ENCODE measurements at places on chromosomes 16 and 17. TPM values are rescaled to one million over a fixed set of nuclear protein-coding genes. Genes with fewer than 3 reads are reported as not detected.

Gene GDE1
- total RNA-seq = 66.3 TPM

Gene GFAP
- not detected for total RNA-seq

Gene TAC4
- total RNA-seq = not detected

Gene AANAT
- total RNA-seq = not detected

Gene CD300E
- 0.50 TPM for total RNA-seq

Gene LRRC75A
- total RNA-seq = 0.41 TPM

Gene TNFSF13
- total RNA-seq = 5.0 TPM

Gene TBC1D26
- total RNA-seq = not detected

Gene COPRS
- total RNA-seq = 54.5 TPM

Gene CARD14
- total RNA-seq = not detected

GRCh38 chr17:67186782-67187181 lies 58.2 kb downstream of the HELZ start:
- no peak overlapping the region for H3K27ac ChIP-seq
- H3K27me3 ChIP-seq = no peaks in the 10 kb centered on the region
- no peaks in the 10 kb centered on the region for H3K36me3 ChIP-seq
- no peak for DNase-seq
- no peak overlapping the region for H3K4me3 ChIP-seq

- no peaks in the 10 kb centered on the region for H3K4me1 ChIP-seq
- no peaks in the 10 kb centered on the region for H3K36me3 ChIP-seq
- H3K27me3 ChIP-seq = no peaks in the 10 kb centered on the region
- DNase-seq = no peak
- H3K4me3 ChIP-seq = no peak overlapping the region
Observed at GRCh38 chr17:45868276-45868675, 23.6 kb downstream of the SPPL2C start.

GRCh38 chr17:63425483-63425882 lies 20.6 kb downstream of the CYB561 start:
- no peaks in the 10 kb centered on the region for H3K27me3 ChIP-seq
- H3K4me1 ChIP-seq = no peaks in the 10 kb centered on the region
- H3K27ac ChIP-seq = no peak overlapping the region
- DNase-seq = peak; percentile 68
- no peak overlapping the region for H3K4me3 ChIP-seq
- peaks cover 2% of the 10 kb centered on the region for H3K36me3 ChIP-seq

GRCh38 chr16:1791256-1791942 lies 2.1 kb downstream of the IGFALS start:
- no peaks in the 10 kb centered on the region for H3K27me3 ChIP-seq
- no peaks in the 10 kb centered on the region for H3K36me3 ChIP-seq
- no peak overlapping the region for H3K27ac ChIP-seq
- no peak overlapping the region for H3K4me3 ChIP-seq

- peaks cover 10% of the 10 kb centered on the region for H3K4me1 ChIP-seq
- no peak overlapping the region for H3K4me3 ChIP-seq
- no peak for DNase-seq
- no peak overlapping the region for H3K27ac ChIP-seq
- no peaks in the 10 kb centered on the region for H3K27me3 ChIP-seq
- no peaks in the 10 kb centered on the region for H3K36me3 ChIP-seq
Observed at GRCh38 chr17:27586203-27586721, 44.7 kb upstream of the LGALS9 start.

DNA sequence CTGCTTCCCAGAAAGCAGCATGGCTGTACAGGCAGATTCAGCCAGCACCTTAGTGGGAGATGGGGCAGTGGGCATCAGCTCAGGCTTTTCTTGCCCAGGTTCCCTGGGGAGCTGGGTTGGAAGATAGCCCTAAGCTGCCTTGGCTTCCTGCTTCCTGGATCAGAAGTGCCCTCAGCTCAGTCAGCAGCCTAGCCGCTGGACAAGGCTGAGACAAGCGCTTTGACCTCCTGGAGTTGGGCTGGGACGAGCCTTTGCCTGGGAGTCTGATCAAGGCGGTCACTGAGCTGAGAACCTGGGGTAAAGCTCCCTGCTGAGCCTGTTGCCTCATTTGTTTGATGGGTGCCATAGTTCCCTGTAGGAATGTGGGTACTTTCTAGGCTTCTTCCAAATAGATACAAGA lies 190.0 kb downstream of the RAB11FIP4 start:
- H3K4me3 ChIP-seq = peak overlapping the region; percentile 41
- H3K36me3 ChIP-seq = no peaks in the 10 kb centered on the region
- H3K27me3 ChIP-seq = no peaks in the 10 kb centered on the region
- peaks cover 24% of the 10 kb centered on the region for H3K4me1 ChIP-seq
- H3K27ac ChIP-seq = peak overlapping the region; percentile 67

- peaks cover 27% of the 10 kb centered on the region for H3K4me1 ChIP-seq
- DNase-seq = no peak
- H3K27ac ChIP-seq = no peak overlapping the region
- H3K36me3 ChIP-seq = no peaks in the 10 kb centered on the region
Observed at GRCh38 chr16:53202398-53202797, 147.6 kb downstream of the CHD9 start.

DNA sequence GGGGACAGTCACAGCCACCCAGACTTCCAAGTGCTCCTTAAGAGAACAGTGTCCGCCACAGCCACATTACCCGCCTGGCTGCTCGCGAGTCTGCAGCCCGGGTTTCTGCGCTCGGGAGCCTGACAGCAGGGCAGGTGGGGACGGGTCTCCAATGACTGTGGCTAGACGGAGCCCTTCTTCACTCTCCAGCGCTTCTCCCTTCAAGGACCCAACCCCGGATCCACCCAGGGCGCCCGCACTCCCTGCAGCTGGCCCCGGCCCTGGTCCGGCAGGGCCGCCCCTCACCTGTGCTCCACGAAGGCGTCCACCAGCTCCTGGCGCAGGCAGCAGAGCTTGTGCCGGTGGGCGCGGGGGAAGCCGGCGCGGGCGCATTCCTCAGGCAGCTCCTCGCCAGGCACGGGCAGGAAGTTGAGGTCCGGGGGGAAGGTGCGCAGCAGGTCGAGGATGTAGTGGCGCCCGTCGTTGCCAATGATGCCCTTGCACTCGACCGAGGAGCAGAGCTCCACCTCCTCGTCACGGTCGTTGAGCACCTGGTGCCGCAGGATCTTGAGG lies 13.9 kb downstream of the CLUH start:
- peaks cover 99% of the 10 kb centered on the region for H3K36me3 ChIP-seq
- no peaks in the 10 kb centered on the region for H3K4me1 ChIP-seq
- no peaks in the 10 kb centered on the region for H3K27me3 ChIP-seq
- DNase-seq = no peak
- no peak overlapping the region for H3K27ac ChIP-seq

GRCh38 chr17:40069751-40070708 lies 7.3 kb downstream of the THRA start:
- H3K27ac ChIP-seq = peak overlapping the region; percentile 94
- no peaks in the 10 kb centered on the region for H3K36me3 ChIP-seq
- peak overlapping the region; percentile 63 for H3K4me3 ChIP-seq
- H3K4me1 ChIP-seq = peaks cover 86% of the 10 kb centered on the region
- H3K27me3 ChIP-seq = no peaks in the 10 kb centered on the region

DNA sequence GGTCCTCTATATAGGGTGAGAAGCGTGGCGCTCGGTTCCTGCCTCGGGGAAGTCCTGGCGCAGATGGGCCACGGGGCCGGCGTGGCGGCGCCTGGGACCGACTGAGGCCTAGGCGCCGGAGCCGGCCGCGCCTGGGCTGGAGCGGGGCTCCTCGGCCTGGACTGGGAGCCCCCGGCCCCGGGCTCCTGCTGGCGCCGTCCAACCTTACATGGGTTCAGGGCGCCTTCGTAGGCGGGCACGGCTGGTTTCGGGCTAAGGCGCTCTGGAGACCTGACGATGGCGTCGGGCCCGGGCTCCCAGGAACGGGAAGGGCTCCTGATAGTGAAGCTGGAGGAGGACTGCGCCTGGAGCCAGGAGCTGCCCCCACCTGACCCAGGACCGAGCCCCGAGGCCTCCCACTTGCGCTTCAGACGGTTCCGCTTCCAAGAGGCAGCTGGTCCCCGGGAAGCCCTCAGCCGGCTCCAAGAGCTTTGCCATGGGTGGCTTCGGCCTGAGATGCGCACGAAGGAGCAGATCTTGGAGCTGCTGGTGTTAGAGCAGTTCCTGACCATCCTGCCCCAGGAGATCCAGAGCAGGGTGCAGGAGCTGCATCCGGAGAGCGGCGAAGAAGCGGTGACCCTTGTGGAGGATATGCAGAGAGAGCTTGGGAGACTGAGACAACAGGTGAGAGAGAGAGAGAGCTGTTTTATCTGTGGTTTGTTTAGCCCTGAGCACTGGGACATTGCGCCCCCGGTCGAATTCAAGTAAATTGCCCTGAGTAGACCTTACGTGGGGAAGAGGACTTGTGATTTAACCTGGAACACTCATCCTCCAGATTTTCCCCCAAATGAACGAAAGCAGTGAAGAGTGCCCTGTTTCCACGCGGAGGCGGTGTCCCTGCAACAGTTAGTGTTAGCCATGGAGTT lies 504 bp downstream of the ZNF263 start:
- H3K36me3 ChIP-seq = peaks cover 6% of the 10 kb centered on the region
- peak; percentile 37 for DNase-seq
- H3K27ac ChIP-seq = peak overlapping the region; percentile 100
- peak overlapping the region; percentile 76 for H3K4me3 ChIP-seq
- peaks cover 15% of the 10 kb centered on the region for H3K4me1 ChIP-seq

GRCh38 chr16:48525201-48526057 lies 84.6 kb downstream of the N4BP1 start:
- no peaks in the 10 kb centered on the region for H3K36me3 ChIP-seq
- no peaks in the 10 kb centered on the region for H3K27me3 ChIP-seq
- no peak overlapping the region for H3K4me3 ChIP-seq
- H3K4me1 ChIP-seq = no peaks in the 10 kb centered on the region
- no peak overlapping the region for H3K27ac ChIP-seq

DNA sequence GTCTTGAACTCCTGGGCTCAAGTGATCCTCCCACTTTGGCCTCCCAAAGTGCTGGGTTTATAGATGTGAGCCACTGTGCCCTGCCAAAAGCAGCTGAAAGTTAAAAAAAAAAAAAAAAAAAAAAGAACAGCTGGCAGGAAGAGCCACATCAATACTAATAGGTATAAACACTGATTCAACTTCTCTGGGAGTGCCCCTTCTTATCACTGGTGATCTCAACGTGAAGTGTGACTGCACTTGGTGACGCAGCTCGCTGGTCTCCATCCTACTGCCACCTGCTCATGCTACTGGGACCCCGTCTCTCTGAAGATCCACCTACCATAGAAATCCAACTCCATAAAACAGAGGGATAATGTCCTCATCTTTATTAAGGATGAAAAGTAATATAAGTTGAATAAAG lies 40.8 kb downstream of the RNF157 start:
- H3K36me3 ChIP-seq = no peaks in the 10 kb centered on the region
- no peaks in the 10 kb centered on the region for H3K27me3 ChIP-seq
- no peak for DNase-seq
- peaks cover 50% of the 10 kb centered on the region for H3K4me1 ChIP-seq
- no peak overlapping the region for H3K4me3 ChIP-seq
- H3K27ac ChIP-seq = no peak overlapping the region

DNA sequence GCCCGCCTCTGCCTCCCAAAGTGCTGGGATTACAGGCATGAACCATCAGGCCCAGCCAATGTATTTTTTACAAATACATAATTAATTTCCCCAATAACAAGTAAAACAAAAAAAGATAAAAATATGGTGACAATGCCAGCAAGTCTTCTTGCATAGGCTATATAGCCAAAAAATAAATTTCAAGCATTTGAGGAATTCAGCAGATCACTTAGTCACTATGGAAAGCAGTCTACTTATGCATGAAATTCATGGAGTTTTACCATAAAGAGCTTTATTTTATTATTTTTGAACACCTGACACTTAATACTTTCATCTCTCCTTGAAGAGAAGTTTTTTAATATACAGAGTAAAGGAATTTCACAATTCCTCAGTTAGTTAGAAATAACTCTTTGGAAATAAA lies 56.4 kb downstream of the BRIP1 start:
- H3K27ac ChIP-seq = no peak overlapping the region
- H3K4me1 ChIP-seq = peaks cover 6% of the 10 kb centered on the region
- no peak overlapping the region for H3K4me3 ChIP-seq
- no peaks in the 10 kb centered on the region for H3K36me3 ChIP-seq

- no peak for DNase-seq
- H3K27ac ChIP-seq = no peak overlapping the region
- H3K4me1 ChIP-seq = peaks cover 55% of the 10 kb centered on the region
- H3K36me3 ChIP-seq = no peaks in the 10 kb centered on the region
- no peaks in the 10 kb centered on the region for H3K27me3 ChIP-seq
- H3K4me3 ChIP-seq = no peak overlapping the region
Observed at GRCh38 chr16:14098081-14098480, 27.0 kb downstream of the MRTFB start.

GRCh38 chr17:56792267-56792666 lies 41.5 kb downstream of the C17orf67 start:
- no peaks in the 10 kb centered on the region for H3K4me1 ChIP-seq
- DNase-seq = no peak
- no peaks in the 10 kb centered on the region for H3K27me3 ChIP-seq
- H3K4me3 ChIP-seq = no peak overlapping the region
- no peaks in the 10 kb centered on the region for H3K36me3 ChIP-seq

- H3K27me3 ChIP-seq = no peaks in the 10 kb centered on the region
- H3K36me3 ChIP-seq = no peaks in the 10 kb centered on the region
- no peak for DNase-seq
- peak overlapping the region; percentile 77 for H3K4me3 ChIP-seq
Observed at GRCh38 chr16:18800293-18800692, 1.1 kb downstream of the ARL6IP1 start.

DNA sequence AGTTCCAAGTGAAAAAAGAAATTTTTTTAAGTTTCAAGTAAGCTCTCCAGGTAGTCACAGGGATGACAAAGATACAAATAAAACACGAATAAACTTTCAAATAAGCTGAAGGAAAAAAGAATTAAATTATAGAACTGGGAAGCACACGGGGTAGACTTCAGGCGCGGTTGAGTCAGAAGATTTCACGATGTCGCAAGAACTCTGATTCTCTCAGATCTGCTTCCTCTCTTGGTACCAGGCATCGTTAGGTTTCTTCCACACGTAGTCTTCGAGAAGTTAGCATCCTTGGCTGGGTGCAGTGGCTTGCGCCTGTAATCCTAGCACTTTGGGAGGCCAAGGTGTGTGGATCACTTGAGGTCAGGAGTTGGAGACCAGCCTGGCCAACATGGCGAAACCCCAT lies 784.1 kb upstream of the RBFOX1 start:
- no peaks in the 10 kb centered on the region for H3K27me3 ChIP-seq
- DNase-seq = no peak
- no peak overlapping the region for H3K27ac ChIP-seq
- no peak overlapping the region for H3K4me3 ChIP-seq
- H3K4me1 ChIP-seq = no peaks in the 10 kb centered on the region

GRCh38 chr17:78058581-78058980 lies 70.0 kb downstream of the TMC6 start:
- peak overlapping the region; percentile 47 for H3K4me3 ChIP-seq
- H3K4me1 ChIP-seq = peaks cover 62% of the 10 kb centered on the region
- H3K27me3 ChIP-seq = no peaks in the 10 kb centered on the region
- H3K27ac ChIP-seq = peak overlapping the region; percentile 96
- peaks cover 18% of the 10 kb centered on the region for H3K36me3 ChIP-seq
- no peak for DNase-seq

All from psoas muscle (tissue), 8 donors.